ENCODE measurements at places on chromosomes 11 and 22.

DNA sequence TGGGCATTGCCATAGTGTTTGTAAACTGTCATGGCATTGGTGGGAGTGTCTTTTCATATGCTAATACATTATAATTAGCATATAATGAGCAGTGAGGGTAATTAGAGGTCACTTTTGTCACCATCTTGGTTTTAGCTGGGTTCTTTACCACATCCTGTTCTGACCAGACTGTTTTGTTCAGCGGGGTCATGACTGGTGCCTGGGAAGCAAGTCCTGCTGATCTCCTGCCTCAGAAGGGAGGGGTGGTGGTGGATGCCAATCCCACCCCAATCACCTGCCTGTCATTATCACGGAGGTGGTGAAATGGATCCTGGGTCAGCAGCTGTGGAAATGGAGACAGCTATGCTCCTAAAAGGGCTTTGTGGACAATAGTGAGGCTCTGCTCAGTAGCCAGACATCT lies 31.2 kb downstream of the IL18 start:
- no peak for DNase-seq

GRCh38 chr11:60706931-60707330 lies 7.5 kb downstream of the MS4A8 start:
- no peak for DNase-seq

DNA sequence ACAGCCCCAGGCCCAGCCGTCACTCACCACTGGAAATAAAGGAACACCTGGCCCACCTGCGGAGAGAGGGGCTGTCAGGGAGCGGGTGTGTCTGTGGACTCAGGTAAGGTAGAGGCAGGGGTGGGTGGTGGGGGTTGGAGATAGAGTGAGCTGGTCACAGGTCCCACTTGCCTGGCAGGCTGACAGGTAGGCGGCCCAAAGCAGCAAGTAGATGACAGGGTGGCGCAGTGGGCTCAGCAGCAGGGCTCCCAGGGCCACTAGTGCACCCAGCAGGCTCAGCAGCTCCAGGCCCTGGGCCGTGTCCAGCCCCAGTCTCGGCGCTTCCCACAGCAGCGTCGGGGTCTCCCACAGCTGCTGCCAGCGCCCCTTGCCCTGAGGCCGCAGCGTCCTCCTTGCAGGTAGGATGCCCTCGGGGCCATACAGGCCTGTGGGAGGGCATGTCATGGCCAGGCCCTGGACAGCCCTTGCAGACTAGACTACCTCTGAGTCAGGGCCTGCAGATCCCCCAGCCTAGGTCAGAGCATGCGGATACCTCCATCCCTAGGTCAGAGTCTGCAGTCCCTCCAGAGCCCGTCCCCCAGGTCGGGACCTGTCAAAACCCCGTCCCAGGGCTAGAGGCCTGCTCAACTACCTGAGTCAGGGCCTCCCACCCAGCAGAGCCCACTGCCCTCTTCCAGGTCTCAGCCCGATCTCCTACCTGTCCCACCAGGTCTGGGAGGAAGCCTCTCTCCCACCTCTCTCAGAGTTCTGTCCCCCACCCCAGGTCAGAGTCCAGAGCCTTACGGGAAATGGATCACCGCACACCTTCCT lies 686 bp downstream of the LMF2 start:
- DNase-seq: no peak

DNA sequence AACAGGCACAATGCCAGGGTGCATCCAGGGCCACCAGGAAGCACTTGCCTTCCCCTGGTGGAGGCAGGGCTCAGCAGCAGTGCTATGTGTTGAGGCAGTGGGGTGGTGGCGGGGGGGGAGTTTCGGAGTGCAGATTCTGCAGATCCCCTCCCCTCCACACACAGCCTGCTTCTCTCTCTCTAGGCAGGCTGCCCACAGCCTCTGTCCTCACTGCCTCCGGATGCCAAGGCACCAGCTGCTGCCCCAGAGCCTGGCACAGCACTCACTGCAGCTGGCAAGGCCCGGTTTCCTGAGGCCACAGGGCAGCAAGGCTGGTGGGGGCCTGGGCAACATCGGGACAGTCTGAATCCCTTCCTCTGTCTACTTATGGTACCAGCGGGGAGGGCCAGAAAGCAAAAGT lies 35.8 kb downstream of the NRXN2 start:
- no peak for DNase-seq

DNA sequence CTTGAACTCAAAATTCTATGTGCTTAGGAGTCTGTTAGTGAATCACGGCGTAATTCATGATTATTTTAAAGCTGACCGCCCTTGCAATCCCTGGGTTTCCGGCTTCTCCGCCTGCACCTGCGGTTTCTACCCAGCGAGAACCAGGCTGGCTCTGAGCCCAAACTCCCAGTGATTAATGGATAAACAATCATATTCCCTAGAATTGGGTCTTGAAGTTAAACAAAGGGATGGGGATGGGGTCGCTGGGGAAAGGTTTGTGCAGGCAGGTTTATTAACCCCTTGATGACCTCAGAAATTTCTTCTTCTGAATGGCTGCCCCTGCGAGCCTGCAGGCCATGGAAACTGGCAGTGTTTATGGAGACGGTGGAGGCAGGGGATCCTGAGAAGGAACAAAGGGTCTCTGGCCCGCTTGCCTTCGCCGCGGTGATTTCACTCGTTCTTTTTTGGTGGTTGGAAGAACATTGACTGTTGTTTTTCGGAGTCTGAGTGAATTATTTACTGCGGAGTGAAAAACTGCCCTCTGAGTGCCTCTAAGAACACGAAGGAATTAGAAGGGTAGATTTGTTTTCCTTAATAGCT lies 1000.3 kb downstream of the BRD1 start:
- DNase-seq: no peak

DNA sequence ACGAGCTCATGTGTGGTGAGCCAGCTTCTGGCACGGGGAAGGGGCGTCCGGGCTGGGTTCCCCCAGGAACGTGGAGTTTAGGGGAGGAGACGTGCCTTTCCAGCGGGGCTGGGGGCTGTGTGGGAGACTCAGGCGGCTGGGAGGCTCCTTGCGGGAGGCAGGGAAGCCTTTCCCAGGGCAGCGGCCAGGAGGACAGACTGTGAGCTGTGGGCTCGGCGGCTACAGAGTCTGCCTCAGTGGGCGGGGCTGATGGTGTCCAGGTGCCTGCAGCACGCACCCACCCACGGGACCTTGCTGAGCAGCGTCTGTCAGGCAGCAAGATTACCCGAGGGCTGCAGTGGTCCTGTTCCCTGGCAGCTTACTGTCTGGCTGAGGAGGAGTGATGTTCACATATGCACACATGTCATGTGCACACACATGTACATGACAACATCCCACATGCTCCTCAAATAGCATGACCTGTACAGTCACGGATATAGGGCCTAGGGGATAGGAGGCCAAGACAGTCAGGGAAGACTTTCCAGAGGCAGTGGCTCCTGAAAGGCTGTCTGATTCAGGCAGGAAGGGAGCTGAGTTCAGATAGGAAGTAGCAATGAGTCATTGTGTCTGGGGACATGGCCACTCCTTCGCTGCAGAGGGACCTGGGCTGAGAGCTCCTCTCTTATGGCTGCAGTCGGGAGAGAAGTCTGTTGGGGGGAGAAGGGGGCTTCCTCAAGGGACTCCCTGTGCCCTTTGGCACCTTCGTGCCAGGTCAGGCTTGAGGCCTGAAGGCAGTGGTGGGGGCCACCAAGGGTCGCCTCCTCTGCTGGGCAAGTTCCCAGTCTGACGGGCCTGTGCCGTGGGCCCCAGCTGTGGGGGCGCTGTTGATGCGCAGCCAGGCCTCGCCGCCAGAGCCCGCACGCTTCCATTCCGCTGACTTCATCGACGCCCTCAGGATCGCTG lies 23.3 kb upstream of the PPP6R3 start:
- peak; percentile 85 for DNase-seq

DNA sequence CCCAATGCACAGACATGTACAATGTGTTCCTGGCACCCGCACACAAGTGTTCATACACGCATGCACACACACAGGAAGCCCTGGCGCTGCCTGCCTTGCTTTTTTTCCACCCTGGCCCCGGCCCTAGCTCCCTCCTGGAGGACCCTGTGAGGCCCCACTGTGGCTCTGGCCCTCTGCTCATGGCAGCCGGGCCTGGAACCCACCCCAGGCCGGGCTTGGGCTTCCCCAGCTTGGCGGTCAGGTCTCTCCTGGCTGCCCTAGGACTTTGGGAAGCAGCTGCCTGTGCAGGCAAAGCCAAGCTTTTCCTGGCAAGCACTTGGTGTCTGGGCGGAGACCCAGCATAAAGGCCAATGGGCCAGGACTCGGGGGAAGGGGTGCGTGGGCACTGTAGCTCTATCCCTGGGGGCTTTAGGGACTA lies 30.5 kb downstream of the CD82 start:
- peak; percentile 65 for DNase-seq

- DNase-seq: peak; percentile 59
Observed at GRCh38 chr22:46122511-46122971, 27.8 kb upstream of the PPARA start.

GRCh38 chr11:95296621-95297025 lies 65.6 kb upstream of the SESN3 start:
- DNase-seq: no peak

DNA sequence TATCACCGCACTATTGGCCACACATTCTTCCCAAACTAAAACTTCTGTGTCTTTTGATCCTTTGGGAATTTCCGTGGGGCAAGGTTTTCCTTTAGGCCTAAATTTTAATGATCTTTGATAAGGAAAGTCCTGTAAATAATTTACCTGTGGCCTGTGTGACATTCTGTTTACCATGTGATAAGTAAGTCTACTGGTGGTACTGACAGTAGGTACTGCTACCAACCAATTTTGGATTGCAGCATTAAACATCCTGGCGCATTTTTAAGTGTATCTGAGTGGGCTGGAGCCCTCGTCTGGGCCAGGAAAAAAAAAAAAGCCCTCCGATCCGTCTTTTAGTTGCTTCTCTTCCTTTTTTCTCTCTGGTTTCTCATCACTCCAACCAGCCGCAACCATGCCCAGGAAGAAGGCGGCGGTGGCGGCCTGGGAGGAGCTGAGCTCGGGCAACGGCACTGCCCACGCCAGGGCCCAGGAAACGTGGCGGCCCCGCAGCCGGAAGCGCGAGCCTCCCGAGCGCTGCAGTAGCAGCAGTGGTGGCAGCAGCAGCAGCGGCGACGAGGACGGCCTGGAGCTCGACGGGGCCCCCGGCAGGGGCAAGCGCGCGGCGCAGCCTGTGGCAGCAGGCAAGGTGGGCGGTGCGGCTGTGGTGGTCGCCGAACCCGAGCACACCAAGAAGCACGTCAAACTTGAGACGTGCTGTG lies 33.6 kb downstream of the ASRGL1 start:
- no peak for DNase-seq

DNA sequence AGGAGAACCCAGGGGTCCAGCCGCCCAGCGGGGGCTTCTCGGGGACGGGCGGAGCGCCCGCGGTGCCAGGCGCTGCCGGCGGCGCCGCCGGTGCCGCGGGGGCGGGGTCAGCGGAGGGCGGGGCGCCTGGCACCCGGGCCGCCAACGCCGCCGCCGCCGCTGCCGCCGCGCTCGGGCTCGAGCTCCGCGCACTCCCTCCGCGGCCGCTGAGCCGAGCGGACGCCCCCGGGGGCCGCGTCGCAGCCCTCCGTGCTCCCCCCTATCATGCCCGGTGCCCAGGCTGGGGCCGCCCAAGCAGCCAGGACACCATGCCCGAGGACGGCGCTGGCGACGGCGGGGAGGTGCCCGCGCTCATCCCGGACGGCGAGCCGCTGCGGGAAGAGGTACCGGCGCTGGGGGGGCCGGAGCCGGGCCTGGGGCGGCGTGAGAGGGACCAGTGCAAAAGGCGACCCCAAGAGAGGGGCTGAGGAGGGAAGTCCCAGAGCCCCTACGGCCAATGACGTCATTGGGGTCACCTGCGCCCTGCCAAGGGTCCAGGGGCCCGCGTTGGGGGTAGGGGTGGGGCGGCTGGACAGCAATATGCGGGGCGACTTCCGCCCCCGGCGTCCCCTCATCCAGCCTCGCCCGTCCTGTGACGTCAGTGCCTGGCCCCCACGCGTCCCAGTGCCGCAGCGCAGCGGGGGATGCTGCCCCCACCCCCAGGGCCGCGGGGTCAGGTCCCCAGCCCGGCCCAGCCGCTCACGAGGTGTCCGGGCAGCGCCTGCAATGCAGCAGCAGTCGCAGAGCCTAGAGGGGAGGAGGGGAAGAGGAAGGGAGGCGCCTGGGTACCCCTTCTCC lies at the start of gene TMEM151A:
TMEM151A (plus strand) TSS at position 189 of the 837 bp plus-strand sequence; CDS start at position 309, 120 bp downstream.
- DNase-seq: no peak

DNA sequence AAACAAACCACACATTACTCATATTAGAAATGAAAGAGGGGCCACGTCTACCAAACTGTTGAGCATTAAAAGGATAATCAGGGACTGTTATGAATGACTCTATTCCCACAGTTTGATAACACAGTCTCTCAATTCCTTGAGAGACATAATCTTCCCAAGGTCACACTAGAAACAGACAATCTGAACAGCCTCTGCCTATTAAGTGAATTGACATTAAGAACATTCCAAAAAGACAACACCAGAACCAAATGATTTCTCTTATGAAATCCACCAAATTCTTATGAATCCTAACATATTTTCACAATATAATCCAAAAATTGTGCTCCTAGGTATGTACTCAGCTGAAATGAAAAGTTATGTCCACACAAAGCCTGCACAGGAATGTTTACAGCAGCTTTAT lies 4.6 kb downstream of the RFPL1 start:
- no peak for DNase-seq

GRCh38 chr11:116648247-116649174 lies 124.3 kb downstream of the BUD13 start:
- no peak for DNase-seq

GRCh38 chr22:36928786-36929535 lies 15.5 kb downstream of the CSF2RB start:
- no peak for DNase-seq

GRCh38 chr11:56910785-56911184 lies 77.9 kb upstream of the OR5AK2 start:
- DNase-seq: no peak

DNA sequence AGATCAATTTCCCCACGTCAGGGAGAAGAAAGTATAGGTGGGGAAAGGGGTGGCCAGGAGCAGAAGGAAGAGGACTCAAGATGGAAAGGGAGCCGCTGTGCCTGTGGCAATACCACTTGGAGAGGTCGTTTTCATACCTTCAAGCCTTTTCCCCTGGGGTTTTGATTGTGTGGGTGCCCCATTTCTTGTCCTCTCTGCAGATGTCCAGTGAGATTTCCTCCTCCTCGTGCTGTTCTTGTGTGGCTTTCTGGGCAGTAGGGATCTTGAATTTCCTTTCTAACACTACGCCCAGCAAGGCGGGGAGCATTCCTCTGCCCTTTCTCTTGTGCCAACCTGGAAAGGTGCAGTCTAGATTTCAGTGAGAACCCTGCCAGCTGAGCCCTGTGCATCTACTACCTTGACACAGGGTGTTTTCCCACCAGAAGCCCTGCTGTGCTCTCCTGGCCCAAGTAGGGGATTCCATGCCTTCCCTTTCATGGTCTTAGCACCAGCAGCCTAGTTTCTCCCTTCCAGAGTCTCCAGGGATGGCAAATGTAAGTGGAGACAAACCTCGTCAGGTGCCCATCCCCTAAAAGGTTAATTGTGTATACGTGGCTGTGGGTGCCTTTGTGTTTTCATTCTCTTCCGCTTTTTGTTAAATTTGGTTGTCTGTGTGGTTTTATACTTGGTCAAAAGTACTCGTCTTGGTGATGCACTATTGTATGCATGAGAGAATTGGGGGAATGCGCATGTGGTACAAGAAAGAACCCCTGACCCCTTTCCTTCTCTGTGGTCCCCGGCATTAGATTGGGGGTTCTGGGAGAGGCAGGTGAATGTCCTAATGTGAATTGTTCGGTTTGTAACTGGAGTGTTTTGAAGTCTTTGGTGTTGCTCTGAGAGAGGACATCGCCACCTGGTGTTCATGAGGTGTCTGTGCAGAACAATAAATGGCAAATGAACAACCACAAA lies 71.4 kb upstream of the MPEG1 start:
- peak; percentile 58 for DNase-seq

- DNase-seq: peak; percentile 89
Observed at GRCh38 chr11:60169264-60169915, 13.5 kb downstream of the MS4A6A start.

All from lung microvascular endothelial cell (primary cell).